GM10248 (cell line): ENCODE measurements at places on chromosomes 5 and 9.

- DNase-seq: no peak
Measured at GRCh38 chr5:73338256-73339050, 110.1 kb downstream of the FOXD1 start.

GRCh38 chr5:74289238-74289637, 351.3 kb downstream of the ENC1 start:
- no peak for DNase-seq

- peak; percentile 37 for DNase-seq
Measured at GRCh38 chr9:4987961-4988421, 2.9 kb downstream of the JAK2 start.

DNA sequence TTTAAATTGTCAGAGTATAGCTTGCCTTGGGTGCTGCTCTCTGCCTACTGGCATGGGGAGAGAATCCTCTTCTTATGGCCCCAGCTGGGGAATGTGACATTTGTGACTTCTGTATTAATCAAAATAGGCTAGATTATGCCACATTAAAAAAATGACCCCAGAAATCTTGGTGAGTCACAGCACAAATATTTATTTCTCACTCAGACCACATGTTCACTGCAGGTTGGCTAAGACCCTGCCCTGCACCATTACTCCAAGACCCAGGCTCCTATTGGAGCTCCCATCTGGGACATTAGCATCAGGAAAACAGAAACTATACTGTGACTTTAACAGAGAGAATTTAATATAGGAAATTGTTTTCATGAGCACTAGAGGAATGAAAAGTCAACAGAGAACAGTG, 16.6 kb upstream of the WHRN start:
- DNase-seq: no peak

GRCh38 chr9:113399646-113400200, 1.4 kb downstream of the ALAD start:
- no peak for DNase-seq

DNA sequence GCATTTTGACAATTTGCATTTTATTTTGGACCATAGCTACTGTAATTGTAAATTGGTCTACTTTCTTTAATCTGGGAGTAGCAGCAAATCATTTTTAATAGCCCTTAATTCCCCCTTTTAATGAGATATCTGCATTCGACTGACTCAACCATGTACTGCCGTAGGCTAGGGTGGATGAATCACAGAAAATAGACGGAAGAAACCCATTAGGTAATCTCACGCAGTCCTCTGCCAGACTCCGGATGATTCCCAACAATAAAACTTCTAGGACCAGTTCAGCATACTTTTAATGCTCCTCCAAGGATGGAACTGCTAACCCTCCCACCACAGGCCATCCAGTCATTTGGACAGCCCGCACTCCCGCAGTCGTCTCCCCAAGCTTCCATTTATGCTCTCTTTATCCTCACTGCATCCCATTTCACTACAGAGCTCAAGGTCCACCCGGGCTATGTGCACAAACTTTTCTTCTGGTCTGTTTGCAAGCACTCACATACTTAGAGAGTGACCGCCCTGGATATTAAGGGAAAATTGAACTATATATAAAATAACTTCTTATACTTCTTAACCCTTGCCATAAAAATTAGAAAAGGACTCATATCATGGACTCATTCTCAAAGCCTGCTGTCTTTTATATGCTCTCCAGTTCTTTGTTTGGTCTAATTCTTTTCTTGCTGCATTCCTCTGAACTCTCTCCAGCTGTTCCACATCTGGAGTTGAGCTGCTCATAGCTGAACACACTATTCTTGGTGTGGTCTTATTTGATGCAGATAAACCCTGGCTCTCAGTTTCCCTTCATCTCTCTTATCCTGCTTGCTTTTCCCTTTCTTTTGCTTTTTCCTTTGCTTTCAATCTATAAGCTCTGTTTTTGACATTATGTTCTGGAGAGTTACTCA, 326.6 kb downstream of the ARL15 start:
- no peak for DNase-seq

GRCh38 chr5:39040875-39041274, 33.3 kb downstream of the RICTOR start:
- no peak for DNase-seq

GRCh38 chr9:4305065-4305985, 5.5 kb upstream of the GLIS3 start:
- DNase-seq: peak; percentile 19

GRCh38 chr5:177500685-177501522, 3.5 kb upstream of the PDLIM7 start:
- DNase-seq: peak; percentile 73
